ENCODE measurements at places on chromosomes 13 and 19.

DNA sequence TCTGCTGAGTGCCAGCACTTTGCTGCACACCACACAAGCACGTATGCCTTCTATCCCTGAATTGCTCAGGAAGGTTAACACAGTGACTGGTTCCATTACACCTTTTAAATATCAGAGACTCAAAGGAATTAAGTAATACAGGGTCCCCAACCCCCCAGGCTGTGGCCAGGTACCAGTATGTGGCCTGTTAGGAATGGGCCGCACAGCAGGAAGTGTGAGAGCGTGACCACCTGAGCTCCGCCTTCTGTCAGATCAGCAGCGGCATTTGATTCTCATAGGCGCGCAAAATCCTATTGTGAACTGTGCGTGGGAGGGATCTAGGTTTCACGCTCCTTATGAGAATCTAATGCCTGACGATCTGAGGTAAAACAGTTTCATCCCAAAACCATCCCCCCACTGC lies 194.5 kb downstream of the FOXO1 start:
- no peak for DNase-seq

- no peak for DNase-seq
Measured at GRCh38 chr19:45327404-45328143, 4.9 kb upstream of the CKM start.

DNA sequence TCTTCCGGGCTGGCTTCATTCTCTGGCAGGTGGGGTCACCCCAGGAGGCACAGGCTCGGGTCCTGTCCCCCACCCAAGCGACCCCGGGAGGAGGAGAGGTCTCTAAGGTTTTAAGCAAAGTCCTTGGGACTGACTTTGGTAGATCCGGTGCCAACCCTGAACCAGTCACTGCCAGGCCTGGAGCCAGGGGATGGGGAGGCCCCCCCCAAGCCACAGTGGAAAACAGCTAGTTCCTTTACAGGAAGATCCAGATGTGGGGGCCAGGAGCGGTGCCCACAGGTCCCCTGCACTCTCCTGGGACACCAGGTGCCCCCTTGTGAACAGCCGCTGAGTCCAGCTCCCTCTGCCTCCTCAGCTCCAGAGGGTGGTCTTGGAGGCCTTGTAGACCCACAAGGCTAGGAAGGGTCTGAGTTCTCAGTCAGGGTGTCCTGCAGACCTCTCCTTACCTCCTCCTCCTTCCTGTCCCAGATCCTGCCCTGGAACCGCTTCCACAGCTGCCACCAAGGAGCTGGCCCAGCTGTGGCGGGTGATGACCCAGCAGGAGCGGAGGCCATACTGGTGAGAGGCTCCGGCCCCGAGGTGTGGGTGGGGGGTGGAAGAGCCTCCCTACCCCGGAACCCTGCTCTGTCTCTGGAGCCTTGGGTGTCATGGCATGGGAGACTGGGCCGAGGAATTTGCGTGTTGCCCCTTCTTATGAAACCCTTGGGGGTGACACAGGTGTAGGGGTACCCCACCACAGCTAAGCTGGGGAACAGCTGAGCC lies 6.0 kb downstream of the SIX5 start:
- DNase-seq: no peak

DNA sequence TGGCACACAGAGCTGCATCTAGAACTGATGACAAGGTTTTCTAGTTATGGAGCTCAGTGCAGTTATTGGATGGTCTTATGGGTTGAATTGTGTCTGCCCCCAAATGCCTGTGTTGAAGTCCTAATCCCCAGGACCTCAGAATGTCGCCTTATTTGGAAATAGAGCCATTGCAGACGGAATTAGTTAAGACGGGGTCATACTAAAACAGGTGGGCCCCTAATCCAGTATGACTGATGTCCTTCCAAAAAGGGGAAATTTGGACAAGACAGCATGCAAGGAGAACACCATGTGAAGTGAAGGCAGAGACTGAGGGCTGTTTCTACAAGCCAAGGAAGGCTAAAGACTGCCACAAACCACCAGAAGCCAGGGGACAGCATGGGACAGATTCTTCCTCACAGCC lies 148.7 kb downstream of the KCTD12 start:
- no peak for DNase-seq

DNA sequence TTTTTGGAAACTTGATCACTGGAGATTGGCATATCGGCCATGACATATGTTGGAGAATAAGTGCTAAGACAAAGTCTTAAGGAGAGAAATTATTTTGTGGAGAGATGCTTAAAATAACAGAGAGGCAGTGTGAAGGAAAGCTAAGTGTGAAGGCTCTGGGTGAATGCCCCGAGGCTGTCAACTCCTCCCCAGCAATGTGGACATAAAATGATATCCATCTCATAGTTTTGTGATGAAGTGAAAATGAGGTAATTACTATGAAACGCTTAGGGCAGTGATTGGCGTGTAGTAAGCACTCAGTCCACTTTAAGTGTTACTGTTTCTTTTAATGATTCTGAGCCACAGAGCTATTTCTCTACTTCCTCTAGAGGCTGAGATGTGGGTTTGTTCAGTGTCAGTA lies 195.8 kb upstream of the KLF12 start:
- no peak for DNase-seq

DNA sequence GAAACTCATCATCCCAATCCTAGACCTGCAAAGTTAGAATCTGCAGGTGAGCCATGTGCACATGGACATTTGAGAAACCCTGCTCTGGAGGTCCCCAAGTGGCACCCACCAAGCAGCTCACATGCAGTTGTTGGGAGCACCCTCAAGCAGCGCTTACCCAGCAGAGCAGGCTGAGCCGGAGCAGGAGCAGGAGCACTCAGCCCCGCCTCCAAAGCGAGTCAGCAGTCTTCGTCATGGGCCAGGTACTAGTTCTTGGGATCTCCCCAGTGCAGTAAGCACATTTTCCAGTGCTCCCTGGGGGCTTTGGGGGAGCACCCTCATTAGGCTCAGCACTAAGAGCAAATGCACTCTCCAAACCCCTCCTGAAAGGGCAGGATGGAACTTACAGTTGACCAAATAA lies 572.7 kb downstream of the IRS2 start:
- DNase-seq: no peak

- no peak for DNase-seq
Measured at GRCh38 chr13:80217614-80218456, 123.1 kb downstream of the SPRY2 start.

All from hypothalamus (tissue), 51 donors.